ENCODE measurements at places on chromosomes 16 and 17.

GRCh38 chr17:60164697-60165096, 14.9 kb downstream of the CA4 start:
- DNase-seq: no peak

GRCh38 chr17:4045487-4045886, 81.2 kb upstream of the ATP2A3 start:
- no peak for DNase-seq

- no peak for DNase-seq
Observed at GRCh38 chr17:30275911-30276310, 15.8 kb downstream of the BLMH start.

DNA sequence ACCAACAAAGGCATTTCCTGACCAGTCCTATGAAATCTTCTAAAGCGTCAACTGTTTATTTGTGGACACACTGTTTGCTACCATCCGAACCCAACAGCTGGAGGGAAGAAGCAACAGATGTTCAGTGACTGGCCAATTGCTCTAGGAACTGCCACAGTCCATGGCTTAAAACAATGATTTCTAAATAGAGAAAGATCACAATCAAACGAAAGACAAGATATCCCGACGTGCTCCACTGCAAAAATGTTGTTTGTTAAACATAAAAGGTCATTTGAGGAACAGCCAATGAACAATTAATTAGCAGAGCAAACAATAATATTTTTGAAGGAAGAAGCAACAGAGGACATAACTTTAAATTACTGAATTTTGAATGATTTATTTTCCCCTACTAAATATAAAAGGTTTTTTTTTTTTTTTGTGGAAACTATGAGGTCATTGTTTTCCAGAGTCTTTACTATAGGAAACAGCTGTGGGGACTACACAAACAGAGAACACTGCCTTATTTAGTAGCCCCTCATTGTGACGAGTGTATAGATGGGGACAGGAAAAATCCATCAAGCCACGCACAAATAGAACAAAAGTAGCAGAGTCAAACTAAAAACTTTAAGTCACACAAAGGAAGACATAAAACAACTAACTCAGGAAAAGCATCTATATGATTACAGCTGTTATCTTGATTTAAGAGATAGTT, 17.2 kb downstream of the USP31 start:
- no peak for DNase-seq

- DNase-seq: peak; percentile 80
Observed at GRCh38 chr17:59783221-59784047, 76.0 kb downstream of the VMP1 start.

GRCh38 chr17:14301279-14302090, 604 bp downstream of the HS3ST3B1 start:
- DNase-seq: no peak

DNA sequence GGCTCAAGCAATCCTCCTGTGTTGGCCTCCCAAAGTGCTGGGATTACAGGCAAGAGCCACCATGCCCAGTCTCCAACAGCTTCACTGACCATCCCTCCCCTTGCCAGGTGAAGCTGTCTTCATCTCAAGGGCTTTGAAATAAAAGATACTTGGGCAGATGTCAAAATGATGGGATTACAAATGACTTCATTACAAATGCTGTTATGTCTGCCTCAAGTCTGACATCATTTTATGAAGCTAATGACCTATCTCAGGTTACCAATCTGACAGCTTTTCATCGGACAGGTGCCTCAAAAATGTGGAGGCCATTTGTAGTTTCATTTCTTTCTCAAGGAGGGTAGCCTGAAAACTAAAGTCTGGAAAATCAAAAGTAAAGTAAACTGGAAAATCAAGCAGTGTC, 323.7 kb upstream of the TBX2 start:
- no peak for DNase-seq

DNA sequence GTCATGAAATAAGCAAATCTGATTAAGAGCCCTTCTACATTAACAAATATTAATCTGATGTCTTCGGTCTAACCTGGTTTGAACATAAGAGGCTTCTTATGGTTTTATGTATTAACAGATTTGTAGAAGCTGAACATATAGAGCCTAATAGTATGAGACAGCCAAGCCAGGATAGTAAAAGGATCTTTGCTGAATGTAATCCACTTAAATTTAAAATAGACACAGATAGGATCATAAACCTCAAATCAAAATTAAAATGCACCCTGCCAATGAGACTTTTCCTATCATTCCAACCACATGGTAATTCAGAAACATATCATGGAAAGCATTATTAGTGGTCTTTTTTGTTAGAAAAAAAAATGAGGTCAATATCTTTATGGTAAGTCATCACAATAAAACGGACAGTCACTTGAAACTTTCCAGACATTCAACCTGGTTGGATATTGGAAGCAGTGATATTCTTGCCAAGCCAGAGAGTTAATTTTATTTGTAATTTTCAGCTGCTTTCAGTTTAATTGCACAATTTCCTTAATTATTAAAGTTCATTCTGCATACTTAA, 606.9 kb upstream of the SALL1 start:
- DNase-seq: no peak

GRCh38 chr16:56617212-56618085, 8.1 kb upstream of the MT1E start:
- no peak for DNase-seq

DNA sequence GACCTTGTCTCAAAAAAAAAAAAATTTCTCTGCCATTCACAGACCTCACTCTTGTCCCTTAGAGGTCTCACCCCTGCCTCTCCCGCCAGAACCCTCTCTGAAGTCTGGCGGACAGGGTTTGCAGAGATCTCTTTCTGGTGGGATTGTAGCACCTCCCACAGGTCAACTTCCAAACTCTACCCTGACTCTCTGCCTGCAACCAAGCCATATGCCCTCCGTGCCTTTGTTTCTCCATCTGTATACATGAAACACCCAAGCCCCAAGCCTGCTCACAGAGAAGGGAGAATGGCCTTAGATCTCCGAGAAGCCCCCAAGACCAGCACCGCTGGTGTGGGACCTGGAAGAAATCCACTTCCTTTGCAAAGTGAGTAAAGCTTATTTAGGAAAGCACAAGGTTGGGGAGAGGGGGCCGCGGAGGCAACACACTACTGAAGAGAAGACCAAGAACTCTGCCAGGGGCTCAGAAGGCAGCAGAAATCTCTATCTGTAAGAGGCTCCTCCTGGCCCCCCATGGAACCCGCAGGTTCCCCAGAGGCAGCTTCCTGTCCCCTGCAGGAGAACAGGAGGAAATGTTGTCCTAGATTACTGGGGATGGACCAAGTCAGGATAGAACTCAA, 219.9 kb downstream of the C16orf78 start:
- DNase-seq: no peak

DNA sequence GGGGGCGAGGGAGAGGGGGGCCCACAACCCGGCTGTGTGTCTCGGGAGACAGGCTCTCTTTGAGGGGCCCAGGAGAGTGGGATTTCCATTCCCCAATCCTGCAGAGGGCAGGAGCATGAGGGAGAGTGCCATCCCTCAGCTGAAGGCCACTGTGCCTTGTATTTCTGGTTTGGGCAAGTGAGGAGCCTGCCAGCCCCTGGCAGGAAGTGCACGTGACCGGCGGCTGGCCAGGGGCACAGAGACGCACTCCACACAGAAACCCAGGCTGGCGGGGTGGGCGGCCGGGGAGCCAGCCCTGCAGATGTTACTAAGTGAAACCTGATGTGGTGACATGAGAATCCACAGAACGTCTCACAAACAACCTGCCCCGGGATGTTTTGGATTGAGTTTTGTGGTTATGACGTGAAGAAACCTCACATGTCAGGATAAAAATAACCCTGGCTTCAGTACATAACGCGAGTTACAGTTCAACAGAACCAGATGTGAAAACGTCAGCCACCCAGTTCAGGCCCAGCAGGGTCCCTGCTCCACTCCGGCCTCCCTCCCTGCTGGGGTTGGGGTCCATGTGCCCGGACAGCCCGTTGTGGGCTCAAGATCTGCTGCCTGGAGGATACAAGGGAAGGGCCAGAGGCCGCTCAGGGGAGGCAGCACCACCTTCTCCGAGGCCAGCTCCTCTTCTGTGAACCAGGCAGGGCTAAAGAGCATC, 51.7 kb upstream of the MTSS2 start:
- no peak for DNase-seq

DNA sequence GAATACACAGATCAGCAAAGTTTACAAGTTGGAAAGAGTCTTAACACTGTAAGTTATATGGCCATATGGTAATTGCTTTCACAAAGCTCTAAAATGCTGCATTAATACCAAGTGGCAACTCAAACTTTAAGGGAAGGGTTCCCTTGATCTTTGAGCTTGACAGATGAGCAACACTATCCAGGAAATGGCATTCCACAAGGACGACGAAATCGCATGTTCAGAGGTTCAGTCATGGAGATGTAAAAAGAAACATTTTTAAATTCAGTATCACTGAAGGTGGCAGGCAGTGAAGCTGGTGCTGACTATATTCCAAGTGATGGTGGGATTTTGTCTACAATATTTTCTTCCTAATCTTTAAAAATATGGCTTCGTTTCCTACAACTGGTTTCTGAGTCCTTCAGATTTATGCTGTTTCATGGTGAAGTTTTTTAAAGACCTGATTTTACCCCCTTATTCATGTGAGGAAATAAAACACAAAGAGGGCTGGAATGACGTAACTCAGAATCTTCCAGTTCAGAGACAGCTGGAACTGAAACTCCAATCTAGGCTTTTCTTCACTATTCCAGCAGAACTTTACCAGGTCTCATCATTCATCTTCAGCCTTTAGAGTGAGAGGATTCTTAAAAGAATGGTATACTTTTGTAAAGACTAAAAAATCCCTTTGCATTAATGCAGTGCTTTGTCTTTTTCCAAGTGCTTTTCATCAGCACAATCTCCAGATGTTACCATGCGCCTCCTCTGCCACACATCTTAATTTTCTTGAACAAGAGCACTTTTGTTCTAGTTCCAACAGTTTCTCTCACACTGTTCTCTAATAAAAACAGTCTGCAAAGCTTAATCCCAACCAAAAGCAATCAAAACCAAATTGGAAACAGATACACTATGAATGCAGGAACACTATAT, 20.2 kb downstream of the CHCT1 start:
- DNase-seq: no peak

- no peak for DNase-seq
Observed at GRCh38 chr16:87648236-87648635, 45.9 kb downstream of the JPH3 start.

DNA sequence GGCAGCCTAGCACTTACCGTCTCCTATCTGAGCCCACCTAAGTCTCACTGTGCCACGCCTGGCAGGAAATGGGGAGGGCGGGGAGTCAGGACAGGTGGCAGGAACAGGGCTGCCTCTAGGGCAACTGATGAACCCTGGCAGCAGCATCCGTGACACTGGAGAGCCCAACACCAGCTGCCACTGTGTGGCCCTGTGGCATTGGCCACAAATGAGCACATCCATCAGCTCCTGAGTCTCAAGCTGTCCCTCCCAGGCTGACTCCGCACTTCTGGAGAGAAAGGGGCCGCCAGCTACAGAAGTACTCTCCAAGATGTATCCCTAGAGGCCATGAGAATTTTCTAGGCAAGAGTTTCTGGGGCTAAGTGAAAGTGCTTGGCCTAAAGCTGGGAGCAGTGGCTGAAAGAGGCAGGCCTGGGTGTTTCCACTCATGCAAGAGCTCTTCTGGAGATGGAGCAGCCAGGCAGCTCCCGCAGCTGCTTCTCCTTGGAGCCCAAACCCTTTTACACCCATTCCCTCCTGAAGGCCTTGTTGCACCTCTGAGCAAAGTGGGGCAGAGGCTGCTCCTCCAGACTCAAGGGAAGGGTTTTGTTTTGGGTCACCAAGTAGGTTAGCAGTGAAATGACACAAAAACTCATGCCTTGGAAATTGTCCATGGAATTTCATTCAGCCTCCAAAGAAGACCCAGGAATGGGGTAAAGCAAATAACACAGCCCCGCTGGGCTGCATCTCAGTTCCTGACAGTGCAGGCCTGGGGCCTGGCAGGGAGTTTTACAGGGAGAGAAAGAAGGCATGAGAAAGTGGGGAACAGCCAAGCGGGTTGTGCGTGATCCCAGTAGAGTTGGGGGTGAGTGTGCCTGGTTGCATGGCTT, 25.8 kb downstream of the PEMT start:
- DNase-seq: no peak

- no peak for DNase-seq
Observed at GRCh38 chr16:30121741-30122571, 1.1 kb downstream of the MAPK3 start.

DNA sequence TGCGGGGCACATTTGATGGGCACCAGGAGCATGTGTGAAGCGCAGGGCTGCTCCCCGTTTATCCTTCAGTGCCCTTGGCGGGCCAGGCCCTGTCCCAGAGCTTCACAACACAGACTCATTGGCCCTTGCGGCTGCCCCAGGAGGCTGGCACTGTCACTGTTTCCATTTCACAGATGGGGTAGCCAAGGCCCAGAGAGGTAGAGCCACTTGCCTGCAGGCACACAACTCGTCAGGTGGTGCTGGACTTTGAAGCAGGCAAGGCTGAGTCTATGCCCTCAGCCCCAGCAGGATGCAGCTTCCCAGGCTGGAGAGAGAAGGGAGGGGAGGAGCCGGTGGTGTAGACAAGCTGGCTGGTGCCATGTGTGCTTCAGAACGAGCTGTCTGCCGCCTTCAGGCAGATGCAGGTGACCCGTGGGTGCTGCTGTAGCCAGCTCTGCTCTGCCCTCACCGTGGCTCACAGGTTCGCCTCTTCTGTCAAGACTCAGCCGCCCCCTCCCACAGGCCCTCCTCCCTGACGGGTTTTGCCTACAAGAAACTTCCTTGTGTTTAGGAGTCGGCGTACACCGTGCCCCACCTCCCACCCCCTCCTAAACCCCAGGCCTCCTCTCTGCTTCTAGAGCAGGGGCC, 232.3 kb upstream of the CIBAR2 start:
- DNase-seq: no peak

DNA sequence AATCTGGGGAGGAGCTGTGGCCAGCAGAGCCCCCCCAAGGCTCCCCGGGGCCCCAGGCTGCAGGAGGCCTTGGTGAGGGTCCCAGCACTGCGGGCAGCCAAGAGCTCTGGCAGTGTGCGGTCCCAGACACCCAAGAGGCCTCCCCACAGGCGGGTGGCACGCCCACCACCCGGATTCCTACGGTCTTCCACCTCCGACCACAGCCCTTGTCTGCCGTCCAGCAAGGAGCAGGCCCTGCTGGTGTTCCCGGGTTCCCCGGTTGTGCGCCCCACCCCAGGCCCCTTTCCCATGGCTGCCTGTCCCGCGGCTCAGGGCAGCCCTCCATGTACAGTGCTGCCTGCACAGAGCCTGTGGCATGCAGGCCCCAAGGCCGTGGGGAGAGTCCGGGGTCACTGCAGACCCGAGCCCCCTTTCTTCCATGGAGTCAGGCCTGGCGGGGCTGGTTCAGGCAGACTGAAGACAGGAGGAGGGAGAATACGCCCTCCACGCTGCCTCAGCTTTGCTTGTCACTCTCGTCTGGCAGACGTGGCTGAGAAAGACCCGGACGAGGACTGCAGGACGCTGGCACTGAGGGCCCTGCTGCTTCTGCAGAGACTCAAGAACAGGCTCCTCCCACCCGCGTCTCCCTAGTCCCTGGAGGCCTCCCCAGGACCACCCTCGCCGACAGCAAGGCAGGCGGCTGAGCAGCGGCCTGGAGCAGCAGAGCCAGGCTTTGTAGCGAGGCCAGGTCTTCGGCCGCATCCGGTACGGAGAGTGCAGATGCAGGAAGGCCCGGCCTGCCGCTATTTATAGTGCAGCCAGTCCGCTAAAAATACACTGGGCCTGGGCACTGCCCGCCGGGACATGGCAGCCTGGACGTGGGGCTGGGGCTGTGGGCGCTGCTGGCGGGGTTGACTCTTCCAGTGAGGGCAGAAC, 16.4 kb downstream of the TELO2 start:
- no peak for DNase-seq

- no peak for DNase-seq
Observed at GRCh38 chr16:782766-783403, 5.3 kb downstream of the RPUSD1 start.

GRCh38 chr16:13793841-13794409, 126.0 kb upstream of the ERCC4 start:
- DNase-seq: no peak

- no peak for DNase-seq
Observed at GRCh38 chr17:43733956-43734355, 24.6 kb downstream of the SOST start.

All from HCT116 (cell line).